Activated naive CD8-positive, alpha-beta T cell treated with anti-CD3 and anti-CD28 coated beads, Interleukin-2, amount 50 U/mL, for 24 hours (primary cell): ENCODE measurements at places on chromosomes 7 and 10.

DNA sequence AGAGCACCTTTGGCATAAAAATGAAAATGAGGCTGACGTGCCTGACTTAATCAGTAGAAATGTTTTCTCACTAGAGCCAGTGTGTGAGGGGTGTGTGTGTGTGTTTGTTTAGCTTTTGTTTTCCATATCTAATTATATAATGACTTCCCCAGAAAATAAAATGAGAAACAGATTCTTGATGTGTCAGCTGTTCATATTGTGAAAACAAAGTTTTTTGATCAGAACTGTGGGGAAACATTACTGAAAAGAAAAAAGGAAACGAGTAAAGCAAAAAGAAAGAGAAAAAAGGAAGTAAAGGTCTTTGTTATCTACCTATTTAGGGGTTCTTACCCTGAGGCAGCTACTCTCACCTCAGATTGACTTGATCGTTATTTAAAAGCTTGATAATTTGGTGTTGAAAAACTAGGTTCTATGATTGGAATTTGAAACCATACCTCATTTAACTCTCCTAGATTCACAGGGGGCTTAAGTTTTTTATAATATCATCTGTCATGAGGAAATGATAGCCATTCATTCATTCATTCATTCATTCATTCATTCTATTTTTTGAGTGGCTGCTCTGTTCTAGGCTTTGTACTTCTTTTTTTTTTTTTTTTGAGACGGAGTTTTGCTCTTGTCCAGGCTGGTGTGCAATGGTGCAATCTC lies 58.0 kb downstream of the CREM start:
- no peaks in the 10 kb centered on the region for H3K27me3 ChIP-seq
- peaks cover 8% of the 10 kb centered on the region for H3K36me3 ChIP-seq

DNA sequence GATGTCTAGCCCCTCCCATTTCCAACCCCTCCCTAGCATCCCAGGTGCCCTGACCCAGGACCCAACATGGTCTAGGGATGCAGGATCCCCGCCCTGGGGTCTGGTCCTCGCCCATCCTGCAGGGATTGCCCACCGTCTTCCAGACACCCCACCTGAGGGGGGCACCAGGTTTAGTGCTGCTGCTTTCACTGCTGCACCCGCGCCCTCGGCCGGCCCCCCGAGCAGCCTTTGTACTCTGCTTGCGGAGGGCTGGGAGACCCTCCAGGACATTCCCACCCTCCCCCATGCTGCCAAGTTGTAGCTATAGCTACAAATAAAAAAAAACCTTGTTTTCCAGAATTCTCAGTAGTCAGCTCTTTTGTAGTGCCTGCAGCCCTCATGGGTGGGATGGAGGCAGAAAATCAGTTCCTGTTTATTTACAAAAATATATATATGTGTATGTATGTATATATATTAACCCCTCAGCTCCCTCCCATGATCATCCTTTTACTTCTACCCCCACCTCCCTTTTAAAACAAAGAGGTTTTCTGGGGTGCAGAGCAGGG lies 9.7 kb downstream of the ZYX start:
- no peak overlapping the region for H3K27ac ChIP-seq
- H3K27me3 ChIP-seq: no peaks in the 10 kb centered on the region
- no peak for DNase-seq
- H3K4me3 ChIP-seq: no peak overlapping the region
- peaks cover 17% of the 10 kb centered on the region for H3K4me1 ChIP-seq
- peaks cover 14% of the 10 kb centered on the region for H3K36me3 ChIP-seq

DNA sequence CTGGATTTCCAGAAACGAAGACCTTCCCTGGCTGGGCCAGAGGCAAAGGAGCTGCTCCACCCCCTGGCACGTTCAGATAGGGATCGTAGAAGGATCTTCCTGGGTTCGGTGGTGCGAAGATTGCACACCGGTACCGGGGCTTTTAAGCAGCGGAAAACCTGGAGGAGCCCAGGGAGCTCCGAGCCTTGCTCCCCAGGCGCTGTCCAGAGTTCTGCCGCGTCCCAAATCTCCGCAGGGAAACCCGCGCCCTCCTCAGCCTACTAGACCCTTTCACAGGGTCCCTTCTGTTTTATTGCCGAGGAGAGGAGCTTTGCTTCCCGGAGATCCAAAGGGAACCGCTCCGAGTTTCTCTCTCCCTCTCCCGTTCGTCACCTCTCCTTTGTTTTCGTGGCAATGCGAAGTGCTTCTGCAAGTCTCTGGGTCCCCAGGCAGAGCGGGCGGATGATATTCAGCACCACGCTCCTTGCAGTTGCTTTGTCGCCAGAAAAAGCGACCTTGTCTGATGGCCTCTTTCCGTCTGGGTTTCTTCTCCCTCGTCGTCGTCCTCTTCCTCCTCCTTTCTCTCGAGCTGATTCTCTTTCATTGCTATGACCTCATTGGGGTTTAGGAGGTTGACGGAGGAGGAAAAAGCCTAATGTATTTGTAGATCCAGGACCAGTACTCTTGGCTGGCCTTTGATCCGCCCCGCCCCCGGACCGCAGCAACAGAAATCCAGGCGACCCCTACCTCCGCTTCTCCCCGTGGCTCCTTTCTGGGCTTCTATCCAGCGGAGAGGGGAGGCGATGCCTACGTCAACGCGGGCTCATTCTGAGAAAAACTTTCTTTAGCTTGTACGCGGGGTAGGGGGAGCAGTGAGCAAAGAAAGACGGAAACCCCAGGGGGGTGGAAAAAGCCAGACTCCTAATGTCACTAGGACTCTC lies at the start of gene TMEM196:
TMEM196 (minus strand) TSS at position 777 of the 920 bp plus-strand sequence. CDS start 921 bp downstream, outside the sequence.
- H3K27me3 ChIP-seq: peaks cover 41% of the 10 kb centered on the region
- H3K4me3 ChIP-seq: no peak within 1 kb of the TSS
- peaks cover 14% of the 10 kb centered on the region for H3K4me1 ChIP-seq

GRCh38 chr7:132554446-132554845 lies 21.8 kb downstream of the PLXNA4 start:
- no peak overlapping the region for H3K27ac ChIP-seq
- no peak for DNase-seq
- peaks cover 2% of the 10 kb centered on the region for H3K36me3 ChIP-seq
- peaks cover 3% of the 10 kb centered on the region for H3K4me1 ChIP-seq
- H3K4me3 ChIP-seq: no peak overlapping the region

- H3K36me3 ChIP-seq: no peaks in the 10 kb centered on the region
- H3K27ac ChIP-seq: no peak overlapping the region
- peaks cover 5% of the 10 kb centered on the region for H3K27me3 ChIP-seq
- no peak for DNase-seq
- H3K4me3 ChIP-seq: no peak overlapping the region
Measured at GRCh38 chr7:94228223-94228622, 166.5 kb upstream of the COL1A2 start.

DNA sequence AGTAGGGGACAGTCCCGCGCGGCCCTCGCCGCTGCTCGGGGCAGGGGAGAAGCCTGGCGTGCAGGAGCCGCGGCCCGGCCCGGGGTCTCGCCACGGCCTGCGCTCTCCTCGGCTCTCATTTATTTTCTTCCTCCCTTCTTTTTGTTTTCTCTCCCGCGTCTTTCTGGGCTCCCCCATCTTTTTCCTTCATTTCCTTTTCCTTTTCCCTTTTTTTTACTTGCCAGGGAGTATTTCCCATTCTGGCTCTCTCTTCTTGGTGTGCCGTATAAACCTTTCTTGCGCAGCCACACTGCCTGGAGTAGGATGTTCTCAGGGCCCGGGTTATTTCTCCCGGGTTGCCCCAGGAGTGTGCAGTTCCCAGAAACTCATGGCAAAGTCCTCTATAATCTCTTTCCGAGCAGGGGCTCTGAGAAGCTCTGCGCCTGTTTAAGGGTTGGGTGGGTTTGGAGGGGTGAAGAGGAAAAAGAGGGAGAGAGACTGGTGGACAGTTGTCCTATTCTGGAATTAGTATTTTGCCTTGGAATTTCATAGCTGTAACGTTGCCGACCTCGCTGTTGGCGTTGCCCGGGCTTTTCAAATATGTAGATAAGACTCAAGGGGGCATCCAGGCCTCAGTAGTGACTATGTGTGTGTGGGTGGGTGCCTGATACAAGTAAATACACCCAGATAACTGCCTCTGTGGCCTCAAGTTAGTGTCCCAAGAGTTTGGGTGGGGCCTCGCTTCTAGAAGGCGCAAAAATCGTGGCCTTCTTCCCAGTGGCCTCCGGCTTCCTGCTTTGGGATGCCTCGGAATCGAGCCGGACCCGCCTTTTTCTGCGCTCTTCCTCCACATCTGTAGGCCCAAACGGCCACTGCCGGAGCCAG lies 4.3 kb upstream of the ZNF503 start:
- no peaks in the 10 kb centered on the region for H3K36me3 ChIP-seq
- H3K27me3 ChIP-seq: peaks cover 74% of the 10 kb centered on the region
- no peak for DNase-seq
- H3K4me1 ChIP-seq: peaks cover 36% of the 10 kb centered on the region
- H3K4me3 ChIP-seq: no peak overlapping the region

DNA sequence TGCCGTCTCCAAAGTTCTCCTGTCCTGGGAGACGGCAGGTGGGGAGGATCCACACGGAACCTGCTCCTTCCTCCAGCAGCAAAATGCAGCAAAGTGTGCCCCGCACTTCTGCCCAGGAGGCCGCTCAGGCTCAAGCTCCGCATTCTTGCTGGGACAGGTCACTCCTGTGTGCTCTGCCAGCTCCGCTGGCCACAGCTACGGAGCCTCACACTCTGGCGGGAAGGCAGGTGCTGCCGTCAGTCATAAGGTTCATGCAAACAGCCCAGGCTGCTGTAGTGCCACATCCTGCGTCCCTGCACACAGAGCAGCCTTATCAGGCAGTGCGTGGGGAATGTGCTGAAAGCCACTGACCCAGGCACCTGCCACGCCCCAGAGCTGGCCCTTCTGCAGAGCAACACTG lies 22.4 kb downstream of the ADGRA1 start:
- no peak overlapping the region for H3K27ac ChIP-seq
- no peak for DNase-seq
- H3K27me3 ChIP-seq: peaks cover under 1% of the 10 kb centered on the region
- H3K36me3 ChIP-seq: peaks cover 3% of the 10 kb centered on the region
- H3K4me3 ChIP-seq: no peak overlapping the region

DNA sequence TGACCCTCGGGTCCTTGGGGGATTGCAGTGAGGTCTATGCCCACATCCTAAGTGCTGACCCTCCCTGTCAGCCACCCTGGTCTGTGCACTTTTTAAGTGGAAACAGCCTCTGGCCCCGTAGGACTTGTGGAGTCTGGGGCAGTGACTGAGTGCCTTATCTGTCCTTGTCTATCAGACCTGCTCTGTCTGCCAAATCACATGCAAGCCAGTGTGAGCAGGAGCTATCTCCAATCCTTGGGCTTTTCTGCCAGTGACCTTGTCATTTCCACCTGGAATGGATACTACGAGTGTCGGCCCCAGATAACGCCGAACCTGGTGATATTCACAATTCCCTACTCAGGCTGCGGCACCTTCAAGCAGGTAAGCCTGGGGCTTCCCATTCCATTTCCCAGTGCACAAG lies 62.7 kb downstream of the C10orf120 start:
- no peaks in the 10 kb centered on the region for H3K4me1 ChIP-seq
- no peaks in the 10 kb centered on the region for H3K36me3 ChIP-seq
- no peak overlapping the region for H3K4me3 ChIP-seq
- H3K27ac ChIP-seq: no peak overlapping the region
- DNase-seq: no peak
- no peaks in the 10 kb centered on the region for H3K27me3 ChIP-seq

GRCh38 chr7:131355917-131356777 lies 28.5 kb downstream of the MKLN1 start:
- H3K27me3 ChIP-seq: no peaks in the 10 kb centered on the region
- no peak for DNase-seq
- H3K4me1 ChIP-seq: peaks cover 64% of the 10 kb centered on the region
- no peak overlapping the region for H3K4me3 ChIP-seq

DNA sequence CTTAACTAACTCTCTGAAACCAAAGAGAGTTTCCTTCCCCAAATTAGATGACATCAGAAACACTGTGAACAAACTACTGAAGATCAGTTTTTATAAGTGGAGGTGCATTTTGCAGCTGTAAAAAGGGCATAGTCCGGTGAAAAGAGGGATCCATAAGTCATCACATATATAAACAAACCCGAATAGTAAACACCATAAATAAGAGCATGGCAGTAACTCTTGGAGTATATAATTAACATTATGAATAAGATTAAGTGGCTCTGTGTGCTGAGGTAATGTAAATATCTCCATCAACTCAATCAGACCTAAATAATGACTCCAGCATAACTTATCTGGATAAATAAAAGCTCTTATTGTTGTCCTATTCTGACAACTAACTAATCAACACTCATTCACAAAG lies 43.0 kb upstream of the SHTN1 start:
- no peak overlapping the region for H3K4me3 ChIP-seq
- no peaks in the 10 kb centered on the region for H3K4me1 ChIP-seq
- peaks cover 3% of the 10 kb centered on the region for H3K27me3 ChIP-seq

GRCh38 chr10:34213193-34213804 lies 601.8 kb downstream of the PARD3 start:
- no peaks in the 10 kb centered on the region for H3K27me3 ChIP-seq
- H3K4me3 ChIP-seq: no peak overlapping the region
- no peaks in the 10 kb centered on the region for H3K36me3 ChIP-seq
- no peak for DNase-seq
- no peak overlapping the region for H3K27ac ChIP-seq

GRCh38 chr10:10055656-10056442 lies 961.8 kb upstream of the CELF2 start:
- H3K27ac ChIP-seq: no peak overlapping the region
- no peaks in the 10 kb centered on the region for H3K4me1 ChIP-seq

DNA sequence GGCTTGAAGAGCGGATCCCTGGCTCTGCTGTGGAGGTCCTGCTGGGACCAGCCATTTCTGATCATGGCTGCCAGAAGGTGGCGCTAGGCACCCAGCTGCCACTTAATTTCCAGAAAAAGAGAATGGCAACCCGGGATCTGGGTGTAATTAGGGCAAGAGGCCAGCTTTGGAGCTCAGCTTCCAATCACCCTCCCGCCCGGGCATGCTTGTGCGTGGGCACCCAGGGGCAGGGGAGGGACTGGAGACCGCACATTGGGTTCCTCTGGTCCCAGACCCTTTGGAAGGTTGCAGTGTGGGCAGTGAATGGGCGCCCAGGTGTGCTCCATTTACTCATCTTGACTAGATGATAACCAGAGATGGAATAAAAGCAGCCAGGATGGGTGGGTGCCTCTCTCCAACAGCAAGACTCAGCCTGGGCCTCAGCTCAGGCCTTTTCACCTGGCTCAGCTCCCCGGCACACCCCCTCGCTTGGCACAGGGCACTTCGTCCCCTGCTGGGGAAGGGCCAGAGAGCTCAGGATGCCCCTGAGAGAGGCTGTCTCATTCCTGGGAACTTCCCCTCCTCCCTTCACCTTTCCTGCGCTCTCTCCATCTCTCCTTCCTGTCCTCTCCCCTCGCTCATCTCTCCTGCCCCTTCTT lies 14.7 kb downstream of the FAM241B start:
- no peak overlapping the region for H3K4me3 ChIP-seq
- no peaks in the 10 kb centered on the region for H3K4me1 ChIP-seq

- H3K27ac ChIP-seq: no peak overlapping the region
- H3K36me3 ChIP-seq: no peaks in the 10 kb centered on the region
- H3K4me3 ChIP-seq: no peak overlapping the region
- peaks cover 6% of the 10 kb centered on the region for H3K27me3 ChIP-seq
Measured at GRCh38 chr10:86073199-86073977, 293.2 kb downstream of the GRID1 start.

DNA sequence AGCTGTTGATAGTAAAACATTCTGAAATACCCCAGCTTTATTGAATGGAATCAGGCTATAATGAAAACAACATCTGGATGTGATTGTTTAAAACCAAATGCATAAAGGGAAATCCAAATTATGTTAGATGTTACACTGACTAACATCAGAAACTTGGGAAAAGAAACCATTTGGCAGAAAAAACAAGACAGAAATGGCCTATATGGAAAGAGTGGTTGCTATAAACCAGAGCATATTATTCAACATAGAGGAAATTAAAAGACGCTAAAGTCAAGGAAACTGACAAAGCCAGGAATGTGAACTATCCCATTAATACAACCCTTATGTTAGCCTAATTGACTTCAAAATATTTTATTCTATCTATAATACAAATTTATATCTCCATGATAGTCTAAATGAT lies 53.0 kb upstream of the CABCOCO1 start:
- no peaks in the 10 kb centered on the region for H3K4me1 ChIP-seq
- peaks cover 3% of the 10 kb centered on the region for H3K27me3 ChIP-seq
- no peak overlapping the region for H3K27ac ChIP-seq
- H3K4me3 ChIP-seq: no peak overlapping the region
- H3K36me3 ChIP-seq: no peaks in the 10 kb centered on the region
- DNase-seq: no peak
